ENCODE measurements at places on chromosomes 1 and 21.

- DNase-seq, result peak; percentile 77
These were observed 3.7 kb upstream of the SF3B4 start for GRCh38 chr1:149931212-149931790.

DNA sequence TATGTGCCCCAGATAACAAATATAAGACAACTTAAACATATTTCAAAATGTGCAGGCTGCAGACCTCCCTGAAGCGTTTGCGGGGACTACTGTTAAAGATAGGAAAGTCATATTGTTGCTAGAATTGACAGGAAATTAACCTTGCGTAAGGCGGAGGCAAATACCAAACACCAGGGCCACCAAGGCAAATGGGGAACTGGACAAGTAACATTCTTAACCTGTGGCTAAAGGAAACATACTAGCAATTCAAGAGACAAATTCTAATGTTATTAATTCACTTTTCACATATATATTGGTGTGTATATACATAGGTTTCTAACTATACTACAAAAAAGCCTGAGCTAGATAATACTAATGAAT lies 6.8 kb downstream of the HAPLN2 start:
- DNase-seq, result no peak

- DNase-seq, result no peak
These were observed 186.3 kb downstream of the RERE start for GRCh38 chr1:8631163-8631562.

GRCh38 chr21:42094811-42095210 lies 23.7 kb downstream of the UMODL1 start:
- DNase-seq, result no peak

- DNase-seq, result no peak
These were observed 73.4 kb downstream of the SCCPDH start for GRCh38 chr1:246797597-246797996.

GRCh38 chr1:248114890-248115289 lies 19.9 kb downstream of the OR2L13 start:
- peak; percentile 39 for DNase-seq

- no peak for DNase-seq
These were observed 30.3 kb downstream of the SMYD3 start for GRCh38 chr1:246476771-246477170.

DNA sequence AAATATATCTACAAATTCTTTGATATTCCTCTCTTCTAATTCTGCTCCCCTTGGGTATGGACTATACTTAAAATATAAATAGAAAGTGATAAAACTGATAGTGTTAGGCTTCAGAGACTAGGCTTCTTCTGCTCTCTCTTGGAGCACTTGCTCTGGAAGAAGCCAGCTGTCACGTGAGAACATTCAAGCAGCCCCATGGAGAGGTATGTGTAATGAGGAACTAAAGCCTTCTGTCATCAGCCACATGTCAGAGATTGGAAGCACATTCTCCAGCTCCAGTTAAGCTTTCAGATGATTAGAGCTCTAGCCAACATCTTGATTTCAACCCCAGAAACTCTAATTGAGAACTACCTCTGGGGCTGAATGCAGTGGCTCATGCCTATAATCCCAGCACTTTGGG lies 34.3 kb downstream of the XKR8 start:
- DNase-seq, result no peak

- DNase-seq, result no peak
These were observed 63.4 kb downstream of the WDR64 start for GRCh38 chr1:241715435-241715834.

GRCh38 chr1:55815745-55816455 lies 600.7 kb upstream of the USP24 start:
- no peak for DNase-seq

DNA sequence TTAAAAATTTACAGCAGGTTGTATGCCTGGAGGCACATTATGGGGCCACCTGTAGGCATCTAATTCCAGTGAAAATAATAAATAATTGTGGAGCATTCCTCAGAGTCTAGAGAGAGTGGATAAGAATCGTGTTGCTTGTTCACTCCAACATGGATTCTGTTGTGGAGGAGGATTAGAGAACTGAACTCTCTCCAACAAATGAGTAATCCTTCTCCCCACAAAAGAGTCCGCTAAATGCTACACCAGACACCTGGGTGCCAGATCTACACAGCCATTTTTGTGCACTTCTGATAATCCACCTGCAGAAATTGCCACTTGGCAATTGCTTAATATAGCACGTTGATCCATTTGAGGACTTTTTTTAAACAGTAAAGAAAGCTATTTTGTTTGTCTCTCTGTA lies 113.7 kb upstream of the DPYD start:
- no peak for DNase-seq

DNA sequence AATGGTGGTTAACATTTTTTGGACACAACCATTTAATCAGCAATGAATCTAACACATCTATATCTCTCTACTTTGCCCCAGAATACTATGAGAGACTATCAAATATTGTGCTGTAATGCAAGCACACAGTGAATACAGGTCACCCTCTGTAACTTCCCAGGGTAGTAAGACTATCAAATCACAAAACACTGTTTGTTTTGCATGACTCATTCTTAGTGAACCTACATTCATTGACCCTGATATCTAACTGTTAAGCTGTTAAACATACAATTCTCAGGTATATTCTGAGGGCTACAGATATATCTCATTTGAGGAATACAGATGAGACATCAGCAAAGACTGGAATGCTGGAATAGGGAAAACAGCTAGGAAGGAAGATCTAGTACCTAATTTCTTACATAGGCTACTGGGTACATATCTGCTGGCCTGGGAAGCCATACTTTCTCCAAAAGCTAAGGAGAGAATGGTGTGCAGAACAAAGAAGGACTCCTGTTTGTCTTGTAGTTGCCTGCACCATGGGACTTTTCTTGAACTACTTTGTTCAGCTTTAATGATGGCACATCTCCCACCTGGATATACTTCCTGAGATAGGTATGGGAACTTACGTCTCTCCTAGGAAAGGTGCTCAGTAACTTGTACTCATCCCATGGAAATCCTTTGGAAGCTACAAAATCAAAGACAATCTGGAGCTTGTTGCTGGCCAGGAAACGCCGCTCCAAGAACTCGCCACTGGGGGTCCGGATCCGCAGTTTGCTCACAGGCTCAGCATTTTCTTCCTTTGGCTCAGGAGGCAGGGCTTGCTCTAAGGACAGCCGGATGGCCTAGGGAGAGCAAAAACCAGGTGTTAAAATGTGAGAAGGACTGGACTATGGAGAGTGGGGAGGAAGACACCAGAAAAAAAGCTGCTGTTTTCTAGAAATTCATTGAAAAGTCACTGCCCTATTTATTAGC lies 51.9 kb upstream of the DMRTA2 start:
- peak; percentile 62 for DNase-seq

- no peak for DNase-seq
These were observed 450.7 kb downstream of the NEGR1 start for GRCh38 chr1:71831646-71832045.

DNA sequence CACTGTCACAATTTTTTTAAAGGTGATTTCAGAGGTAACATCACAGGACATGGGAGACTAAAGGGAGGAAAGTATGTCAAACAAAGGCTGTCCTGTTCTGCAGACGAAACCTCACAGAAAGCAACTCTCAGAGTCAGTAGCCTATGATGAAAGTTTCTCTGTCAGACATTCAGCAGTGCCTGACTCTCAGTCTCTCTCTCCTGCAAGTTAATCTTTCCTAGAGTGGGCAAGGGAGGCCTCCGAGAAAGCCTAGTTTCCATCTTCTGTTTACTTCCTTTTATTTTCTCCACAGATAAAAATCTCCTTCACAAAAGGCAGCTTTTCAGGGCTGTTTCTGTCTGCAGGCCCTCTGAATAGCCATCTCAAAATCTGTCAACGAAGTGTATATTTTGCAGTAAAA lies 24.9 kb upstream of the FMO2 start:
- no peak for DNase-seq

DNA sequence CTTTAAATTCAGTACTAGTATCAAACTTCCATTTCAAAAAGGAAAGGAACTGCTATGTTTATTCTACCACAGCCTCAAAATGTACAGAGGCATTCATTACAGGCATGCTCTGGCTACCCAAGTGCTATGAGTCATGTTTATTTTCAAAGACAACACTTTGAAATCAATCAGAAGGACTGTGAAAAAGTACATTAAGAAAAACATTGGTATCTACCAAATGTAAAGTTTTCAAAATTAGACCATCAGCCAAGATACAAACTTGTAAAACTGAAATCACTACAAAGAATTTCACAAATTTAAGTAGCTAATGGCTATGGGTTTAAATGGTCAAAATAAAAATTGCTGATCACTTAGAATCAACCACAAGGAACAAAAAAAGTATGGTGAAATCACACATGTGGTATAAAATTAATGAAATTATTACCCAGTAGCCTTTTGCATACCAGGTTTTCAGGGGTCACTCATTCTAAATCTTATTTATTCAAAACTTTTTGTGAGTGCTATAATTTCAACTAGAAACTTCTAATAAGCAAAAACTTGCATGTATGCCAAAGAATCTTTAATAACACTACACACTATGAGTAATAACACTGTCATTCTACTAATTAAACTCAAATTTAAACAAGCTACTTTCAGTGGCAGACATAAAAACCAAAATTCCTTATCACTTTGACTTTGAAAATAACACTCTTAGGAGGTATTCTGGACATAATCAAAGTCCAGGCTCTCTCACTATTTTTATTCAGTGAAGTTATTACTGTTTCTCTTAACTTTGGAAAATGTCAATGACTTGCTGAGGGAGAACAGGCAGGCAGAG lies 49.2 kb downstream of the ENAH start:
- peak; percentile 55 for DNase-seq

GRCh38 chr1:151998611-151999362 lies 5.1 kb upstream of the S100A10 start:
- DNase-seq, result peak; percentile 66

DNA sequence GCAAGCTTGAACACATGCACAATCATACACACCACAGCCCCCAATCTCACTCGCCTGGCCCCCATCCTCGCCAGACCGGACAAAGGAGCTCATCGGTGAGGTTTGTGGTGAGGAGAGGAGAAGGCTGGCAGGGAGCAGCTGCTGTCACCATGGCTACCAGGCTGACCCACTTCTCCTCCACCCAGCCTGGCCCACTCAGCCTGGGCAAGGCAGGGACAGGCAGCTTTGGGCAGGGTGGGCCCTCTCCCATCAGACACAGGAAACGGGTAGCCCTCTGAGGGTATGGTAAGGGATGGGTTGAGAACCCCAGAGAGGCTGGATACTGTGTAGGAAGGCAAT lies 15.9 kb downstream of the RIMS3 start:
- no peak for DNase-seq

DNA sequence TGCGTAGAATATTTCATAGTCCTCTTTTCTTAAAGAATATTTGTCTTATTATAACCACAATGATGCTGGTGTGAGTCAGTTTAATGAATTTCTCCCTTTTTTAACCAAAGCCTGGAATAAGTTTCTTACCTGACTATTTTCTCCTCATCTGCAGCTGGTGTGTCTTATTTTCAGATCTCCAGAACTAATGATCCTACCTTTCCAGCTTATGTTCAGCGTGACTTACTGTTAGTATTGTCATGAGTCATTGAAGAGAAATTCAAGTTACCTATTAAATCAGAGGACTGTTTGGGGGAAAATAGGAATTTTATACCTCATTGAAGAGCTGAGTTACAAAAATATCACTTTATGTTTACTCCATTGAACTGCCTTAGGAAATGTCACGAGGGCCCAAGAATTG lies 482.1 kb downstream of the RWDD3 start:
- no peak for DNase-seq

GRCh38 chr1:41333146-41333784 lies 28.0 kb upstream of the FOXO6 start:
- peak; percentile 85 for DNase-seq

GRCh38 chr1:75671708-75672107 lies 52.8 kb upstream of the ACADM start:
- no peak for DNase-seq

DNA sequence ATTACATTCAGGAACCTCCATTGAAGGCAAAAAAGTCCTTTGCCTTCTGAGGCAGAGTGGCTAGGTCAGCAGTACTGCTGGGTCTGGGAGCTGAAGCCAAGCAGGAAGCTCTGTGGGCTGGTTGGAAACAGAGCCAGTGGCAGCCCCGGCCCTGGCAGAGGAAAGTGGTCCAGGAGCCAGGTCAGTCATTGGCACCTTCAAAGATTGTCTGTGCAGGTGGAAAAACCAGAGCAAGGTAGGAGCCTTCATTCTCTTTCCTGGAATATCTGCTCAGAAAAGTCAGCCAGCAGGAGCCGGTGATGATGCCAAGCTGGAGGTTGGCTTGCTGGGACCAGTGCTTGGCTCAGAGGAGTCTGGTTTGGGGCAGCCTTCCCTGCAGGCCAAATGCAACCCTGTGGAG lies 12.5 kb upstream of the DISP3 start:
- DNase-seq, result no peak

DNA sequence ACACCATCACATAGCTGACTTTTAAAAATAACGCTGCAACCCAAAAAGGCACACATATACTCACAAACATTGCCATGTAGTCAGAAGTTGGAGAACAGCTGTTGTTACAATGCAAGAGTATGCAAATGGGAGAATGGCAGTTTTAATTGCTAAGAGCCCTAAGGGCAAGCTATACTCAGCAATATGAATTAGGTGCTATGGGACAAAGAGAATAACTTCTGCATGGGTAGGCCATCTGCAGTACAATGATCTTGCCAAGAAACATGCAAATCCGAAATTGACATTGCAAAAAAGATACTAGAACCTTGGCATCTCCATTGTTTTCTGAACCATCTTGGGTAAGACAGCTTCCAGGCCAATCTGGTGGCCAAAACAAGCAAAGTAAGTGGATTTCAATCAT lies 697.8 kb downstream of the LRRIQ3 start:
- DNase-seq, result no peak

DNA sequence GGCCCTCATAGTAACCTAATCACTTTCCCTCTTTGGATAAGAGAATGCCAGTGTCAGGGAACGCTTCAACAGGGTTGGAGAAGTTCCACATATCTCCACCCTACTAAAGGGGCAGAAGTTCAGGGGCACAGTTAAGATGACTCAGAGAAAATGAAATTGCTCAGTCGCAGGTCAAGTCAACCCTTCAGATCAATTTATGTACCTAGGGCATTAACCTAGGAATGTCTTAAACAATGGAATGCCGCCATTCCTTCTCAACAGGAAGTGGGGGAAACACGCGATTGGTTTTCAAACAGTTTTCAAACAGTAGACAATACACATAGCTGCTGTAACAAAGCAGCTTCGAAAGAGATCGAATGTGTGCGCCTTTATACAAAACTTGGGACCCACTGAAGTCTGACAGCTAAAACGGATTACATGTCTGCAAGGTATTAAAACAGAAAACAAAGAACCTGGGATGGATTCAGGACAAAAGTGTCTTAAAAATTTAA lies 897 bp downstream of the SLC25A24 start:
- DNase-seq, result peak; percentile 58

- DNase-seq, result no peak
These were observed 28.6 kb downstream of the PLPPR4 start for GRCh38 chr1:99292886-99293285.

- peak; percentile 56 for DNase-seq
These were observed 560.5 kb downstream of the KIF26B start for GRCh38 chr1:245715291-245715701.

- no peak for DNase-seq
These were observed 367.6 kb upstream of the VAMP3 start for GRCh38 chr1:7403265-7404045.

DNA sequence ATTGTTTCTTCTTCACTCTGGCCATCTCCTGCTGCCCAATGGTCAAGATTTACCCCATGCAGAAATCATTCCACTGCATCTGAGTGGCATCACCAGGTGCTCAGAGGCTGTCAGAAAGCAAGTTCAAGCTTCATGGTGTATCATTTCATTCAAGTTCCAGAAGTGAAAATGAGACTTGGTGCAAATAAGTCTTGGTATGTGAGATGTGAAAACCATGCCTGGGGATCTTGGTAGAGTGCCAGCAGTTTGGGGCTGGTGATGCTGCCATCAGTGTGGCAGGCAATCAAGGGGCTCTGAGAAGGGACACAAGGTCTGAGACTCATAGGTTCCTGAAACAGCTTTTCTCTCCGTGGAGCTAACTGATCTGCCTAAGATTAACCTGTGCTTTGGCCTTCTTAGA lies 52.0 kb downstream of the CD2 start:
- no peak for DNase-seq
